ENCODE measurements at places on chromosomes 6 and 20.
A peak's percentile ranks its signal among the peaks of the same experiment; 100 is the strongest.

DNA sequence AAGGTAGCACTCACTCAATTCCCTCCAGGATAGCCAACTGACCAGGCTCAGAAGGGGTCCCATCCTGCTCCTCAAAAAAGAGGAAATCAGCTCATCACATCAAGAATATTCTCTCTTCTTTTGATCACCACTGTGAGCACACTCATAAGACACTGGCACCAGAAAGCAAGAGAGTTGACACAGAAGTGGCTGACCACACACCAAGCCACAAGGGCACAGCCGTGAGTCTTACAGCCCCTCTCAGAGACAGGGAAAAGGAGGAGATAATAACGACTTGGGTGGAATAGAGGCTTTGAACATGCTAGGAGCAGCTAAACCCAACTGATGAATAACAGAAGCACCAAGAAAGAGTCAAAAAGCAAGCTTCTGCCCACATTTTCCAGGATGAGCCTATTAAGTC is 249.1 kb upstream of the PREP start:
- DNase-seq: no peak

DNA sequence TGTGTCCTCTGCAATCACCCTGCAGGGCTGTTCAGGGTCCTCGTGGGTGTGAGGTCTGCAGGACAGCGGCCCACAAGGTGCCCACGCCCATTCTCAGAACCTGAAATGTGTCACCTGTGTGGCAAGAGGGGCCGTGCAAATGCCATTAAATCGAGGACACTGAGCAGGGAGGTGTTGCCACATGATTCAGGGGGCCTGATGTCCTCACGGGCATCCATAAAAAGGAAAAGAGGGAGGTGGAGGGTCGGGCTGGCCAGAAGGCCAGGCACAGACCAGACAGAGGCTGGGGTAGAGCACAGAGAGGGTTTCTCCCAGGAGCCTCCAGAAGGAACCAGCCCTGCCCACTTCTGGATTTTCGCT is 239.6 kb downstream of the ERMARD start:
- peak; percentile 2 for DNase-seq

DNA sequence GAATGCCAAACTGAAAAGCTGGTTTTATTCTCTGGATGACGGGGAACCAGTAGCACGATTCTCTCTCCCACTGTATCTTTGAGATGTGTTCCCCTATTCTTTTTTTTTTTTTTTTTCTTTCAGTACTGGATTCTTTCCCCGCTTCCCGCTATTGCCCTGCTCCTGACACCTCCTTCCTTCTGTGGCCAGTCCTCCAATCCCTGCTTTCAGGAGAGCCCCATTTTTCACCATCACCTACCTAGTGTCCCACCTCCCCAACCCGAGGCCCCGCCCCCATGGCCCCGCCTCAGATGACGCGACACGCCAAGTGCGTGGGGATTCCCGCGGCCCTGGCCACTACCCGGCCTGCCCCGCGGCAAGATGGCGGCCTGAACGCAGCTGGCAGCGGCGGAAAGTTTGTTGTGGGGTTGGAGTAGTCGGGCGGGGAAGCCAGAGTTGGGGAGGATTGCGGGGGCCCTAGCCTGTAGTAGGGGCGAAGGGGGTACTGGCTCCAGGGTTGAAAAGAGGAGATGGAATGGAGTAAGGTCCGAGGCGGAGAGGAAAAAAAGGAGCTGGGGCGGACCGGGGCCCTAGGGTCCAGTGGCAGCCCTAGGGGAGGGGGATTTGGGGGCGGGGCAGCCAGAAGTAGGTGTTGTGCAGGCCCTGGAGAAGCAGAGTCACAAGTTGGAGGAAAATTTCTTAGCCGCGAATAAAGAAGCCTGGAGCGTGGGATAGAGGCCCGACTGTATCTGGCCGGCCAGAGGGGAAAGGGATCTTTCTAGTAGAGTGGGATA is at the start of gene TJAP1:
TJAP1 (plus strand) TSS at position 336 of the 773 bp plus-strand sequence. CDS start 21,432 bp downstream, outside the sequence.
- DNase-seq: peak; percentile 95

DNA sequence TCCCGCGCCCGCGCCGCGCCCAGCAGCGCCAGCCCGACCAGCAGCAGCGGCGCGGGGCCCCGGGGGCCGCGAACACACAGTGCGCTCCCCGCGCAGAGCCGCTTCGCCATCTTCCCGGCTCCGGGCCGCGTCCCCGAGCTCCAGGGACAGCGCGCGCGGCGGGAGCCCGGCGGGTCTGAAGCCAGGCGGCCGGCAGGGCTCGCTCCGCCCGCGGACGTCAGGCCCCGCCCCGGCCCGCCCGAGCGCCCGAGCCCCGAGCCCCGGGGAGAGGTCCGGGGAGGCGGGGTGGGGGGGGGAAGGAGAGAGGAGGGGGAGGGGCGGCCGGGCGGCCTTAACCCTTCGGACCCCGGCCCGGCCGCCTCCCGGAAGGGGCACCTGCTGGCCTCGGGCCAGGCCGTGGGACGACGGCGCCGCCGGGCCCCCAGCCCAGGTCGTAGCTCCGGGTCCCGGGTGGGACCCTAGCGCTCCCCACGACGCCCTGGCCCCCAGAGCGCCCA is at the start of gene LAMA5:
LAMA5 (minus strand) TSS at position 177 of the 497 bp plus-strand sequence; CDS start at position 110, 67 bp downstream.
- no peak for DNase-seq

- DNase-seq: no peak
Measured at GRCh38 chr6:117573006-117573680, 29.2 kb downstream of the GOPC start.

GRCh38 chr6:9623985-9624384 is 790.9 kb downstream of the TFAP2A start:
- DNase-seq: no peak

DNA sequence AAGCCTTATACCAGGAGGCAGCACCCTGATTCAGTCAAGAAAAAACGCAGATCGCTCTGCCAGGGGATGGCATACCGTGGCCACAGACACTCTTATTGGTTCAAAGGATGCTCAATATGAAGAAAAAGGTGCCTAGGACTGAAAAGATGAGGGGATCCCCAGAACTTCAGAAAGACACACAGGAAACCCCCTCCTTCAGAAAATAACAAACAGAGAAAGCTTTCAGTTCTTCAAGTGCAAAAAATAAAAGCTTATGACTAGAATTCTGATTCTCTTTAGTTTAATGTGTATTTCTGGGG is 17.7 kb upstream of the MYB start:
- DNase-seq: no peak

- no peak for DNase-seq
Measured at GRCh38 chr6:39188098-39188450, 41.2 kb downstream of the KCNK5 start.

DNA sequence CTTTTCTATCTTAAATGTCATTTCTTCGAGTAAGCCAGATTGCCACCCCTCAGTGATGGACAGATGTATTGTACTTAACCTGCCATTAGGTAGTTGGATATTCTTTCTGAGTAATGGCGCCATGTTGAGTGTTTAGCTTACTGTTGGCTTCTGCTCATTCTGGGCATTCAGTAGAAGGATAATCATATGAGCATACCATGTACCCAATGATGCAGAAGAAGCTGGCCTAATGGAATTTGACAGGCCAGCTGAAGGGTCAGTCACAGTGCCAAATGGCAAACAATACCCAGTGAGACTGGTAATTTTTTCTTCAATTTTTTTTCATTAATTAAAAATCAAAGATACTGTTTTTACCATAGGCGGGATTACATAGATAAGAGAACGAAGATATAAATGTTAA is 1010.8 kb upstream of the EYS start:
- no peak for DNase-seq

GRCh38 chr6:108222504-108222903 is 38.3 kb downstream of the SNX3 start:
- DNase-seq: no peak

DNA sequence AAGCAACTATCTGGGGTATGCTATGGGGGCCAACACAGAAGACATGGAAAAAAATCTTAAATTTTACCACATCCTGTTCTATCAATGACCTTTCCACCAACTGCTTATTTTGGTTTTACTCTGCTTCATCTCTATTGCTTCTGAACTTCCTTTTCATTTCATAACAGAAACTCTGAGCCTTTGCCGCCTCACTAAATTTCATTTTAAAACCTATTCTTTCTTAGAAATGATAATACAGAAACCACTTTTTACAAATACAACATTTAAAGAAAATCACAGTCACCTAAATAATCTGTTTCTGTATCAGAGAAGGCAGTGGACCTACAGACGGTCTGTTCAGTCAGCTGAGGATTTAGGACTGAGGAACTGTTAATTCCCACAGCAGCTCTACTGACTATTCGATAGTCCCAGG is 117.5 kb downstream of the KCNQ5 start:
- DNase-seq: no peak

DNA sequence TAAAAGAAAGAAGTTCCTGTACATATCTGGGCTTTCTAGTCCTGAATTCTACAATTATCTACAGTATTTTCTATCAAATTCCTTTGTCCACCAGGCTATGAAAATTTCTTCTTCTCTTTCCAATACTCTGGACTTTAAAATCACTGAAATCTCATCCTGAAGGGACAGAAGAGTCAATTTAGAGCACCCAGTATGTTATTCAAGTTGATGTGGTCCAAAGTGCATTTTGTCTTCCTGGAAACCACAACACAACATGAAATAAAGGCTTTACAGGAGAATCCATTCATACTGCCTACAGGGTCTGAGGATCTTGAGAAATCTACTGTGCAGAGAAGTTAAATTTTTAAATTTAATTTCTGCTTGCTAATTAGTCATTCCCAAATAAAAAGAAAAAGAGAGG is 94.9 kb upstream of the ADGRF1 start:
- DNase-seq: no peak

GRCh38 chr6:143684486-143684885 is 6.7 kb downstream of the PHACTR2 start:
- no peak for DNase-seq

DNA sequence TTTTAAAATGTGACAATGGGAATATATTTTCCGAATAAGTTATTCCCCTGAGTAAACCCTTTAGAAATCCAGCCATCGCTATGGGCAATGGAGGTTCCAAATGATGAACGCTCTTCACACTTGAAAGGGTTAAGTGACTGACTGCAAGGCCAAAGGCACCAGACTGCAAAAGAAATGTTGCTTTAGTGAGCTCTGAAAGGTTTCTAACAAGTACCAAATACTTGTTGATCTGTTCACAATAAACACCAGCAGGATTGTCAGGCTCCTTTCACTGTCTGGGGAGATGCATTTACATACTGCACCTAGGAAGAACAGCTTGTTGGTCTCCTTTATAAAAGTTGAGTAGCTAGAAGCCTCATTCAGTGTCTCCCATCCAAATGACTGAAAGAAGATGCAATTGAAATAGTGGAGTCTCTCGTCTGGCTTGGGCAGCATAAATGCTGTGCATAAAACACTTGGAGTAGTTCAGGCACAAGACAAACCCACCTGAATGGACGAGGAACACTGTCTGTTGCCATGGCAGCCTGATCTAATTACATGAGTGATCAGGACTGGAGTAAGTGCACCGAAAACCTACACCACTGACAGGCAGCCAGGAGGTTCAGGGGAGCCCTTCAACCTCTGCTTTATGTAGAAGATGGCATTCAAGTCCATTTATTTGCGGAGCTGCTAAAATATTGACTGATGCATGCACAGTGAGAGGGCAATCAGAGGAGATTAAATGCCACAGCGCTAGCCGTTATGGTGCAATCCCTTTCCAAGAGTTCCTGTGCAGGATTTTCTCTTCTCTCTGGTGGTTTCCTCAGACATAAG is 2.9 kb downstream of the ATXN1 start:
- peak; percentile 36 for DNase-seq

GRCh38 chr20:36821964-36822437 is 48.4 kb upstream of the DSN1 start:
- DNase-seq: peak; percentile 48

GRCh38 chr20:49593466-49594142 is 25.7 kb upstream of the PTGIS start:
- no peak for DNase-seq

DNA sequence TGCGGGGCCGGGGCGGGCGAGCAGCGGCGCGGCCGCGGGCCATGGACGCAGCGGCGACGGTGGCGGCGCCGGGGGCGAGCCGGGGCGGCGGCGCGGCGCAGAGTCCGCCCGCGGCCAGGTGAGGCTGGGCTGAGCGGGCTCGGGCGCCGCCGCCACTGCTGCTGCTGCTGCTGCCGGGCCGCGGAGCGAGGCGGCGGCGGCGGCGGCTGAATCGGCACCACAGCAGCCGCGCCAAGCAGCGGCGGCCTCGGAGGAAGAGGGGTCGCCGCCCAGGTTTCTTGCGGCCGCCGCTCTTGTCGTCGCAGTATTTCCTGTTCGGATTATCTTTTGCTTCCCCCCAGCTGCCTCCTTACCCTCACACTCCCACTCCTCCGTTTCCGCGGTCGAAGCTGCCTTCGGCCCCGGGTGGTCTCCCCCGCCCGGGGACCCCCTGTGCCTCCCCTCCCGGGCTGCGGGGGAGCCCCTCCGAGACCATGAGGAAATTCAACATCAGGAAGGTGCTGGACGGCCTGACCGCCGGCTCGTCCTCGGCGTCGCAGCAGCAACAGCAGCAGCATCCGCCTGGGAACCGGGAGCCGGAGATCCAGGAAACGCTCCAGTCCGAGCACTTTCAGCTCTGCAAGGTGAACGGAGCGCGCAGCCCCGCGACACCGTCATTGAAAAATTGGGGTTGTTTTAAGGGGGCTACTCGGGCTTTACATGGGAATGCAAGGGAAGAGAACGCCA is at the start of gene STXBP5:
STXBP5 (plus strand) TSS at position 358 of the 726 bp plus-strand sequence; CDS start at position 474, 116 bp downstream.
- DNase-seq: peak; percentile 72

DNA sequence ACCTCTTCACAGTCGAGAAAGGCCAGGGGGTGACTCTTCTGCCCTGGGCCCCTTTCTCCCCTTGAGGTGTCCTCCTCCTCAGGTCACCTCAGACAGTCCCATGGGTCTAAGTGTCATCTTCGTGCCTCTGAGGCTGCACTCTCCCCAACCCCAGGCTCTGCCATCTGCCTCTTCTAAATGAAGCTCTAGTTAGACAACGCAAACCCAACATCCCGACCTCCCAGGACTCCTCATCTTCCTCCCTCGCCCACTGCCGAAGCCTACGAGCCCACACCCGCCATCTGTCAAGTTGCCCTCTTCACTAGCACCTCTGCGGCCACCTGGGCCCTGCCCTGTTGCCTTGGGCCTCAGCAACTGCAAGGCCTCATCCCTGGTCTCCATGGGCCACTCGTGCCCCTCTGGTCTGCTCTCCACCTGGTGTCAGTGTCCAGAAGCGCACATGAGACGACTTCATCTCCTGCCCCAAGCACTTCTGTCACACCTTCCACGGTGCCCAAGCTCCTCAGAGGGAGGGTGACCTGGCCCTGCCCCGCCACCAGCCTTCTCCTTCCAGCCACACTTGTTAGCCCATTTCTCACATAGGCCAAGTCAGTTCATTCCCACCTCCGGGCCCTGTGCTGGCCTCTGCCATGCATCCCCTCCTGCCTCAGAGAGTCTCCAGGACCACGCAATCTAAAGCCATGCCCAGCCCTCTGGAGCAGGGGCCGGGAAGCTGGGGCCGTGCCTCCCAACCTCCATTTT is 53.8 kb downstream of the RRBP1 start:
- DNase-seq: no peak
